Type B pancreatic cell (in vitro differentiated cells): ENCODE measurements at places on chromosomes 1 and 21. TPM values are rescaled to one million over a fixed set of nuclear protein-coding genes. Genes with fewer than 3 reads are reported as not detected.
A peak's percentile ranks its signal among the peaks of the same experiment; 100 is the strongest.

GRCh38 chr21:41630249-41630648 lies 122.3 kb upstream of the TMPRSS2 start:
- peaks cover 5% of the 10 kb centered on the region for H3K36me3 ChIP-seq
- DNase-seq: no peak
- H3K27ac ChIP-seq: peak overlapping the region; percentile 58
- no peak overlapping the region for H3K4me3 ChIP-seq
- H3K27me3 ChIP-seq: peaks cover 6% of the 10 kb centered on the region
- peaks cover 14% of the 10 kb centered on the region for H3K4me1 ChIP-seq

DNA sequence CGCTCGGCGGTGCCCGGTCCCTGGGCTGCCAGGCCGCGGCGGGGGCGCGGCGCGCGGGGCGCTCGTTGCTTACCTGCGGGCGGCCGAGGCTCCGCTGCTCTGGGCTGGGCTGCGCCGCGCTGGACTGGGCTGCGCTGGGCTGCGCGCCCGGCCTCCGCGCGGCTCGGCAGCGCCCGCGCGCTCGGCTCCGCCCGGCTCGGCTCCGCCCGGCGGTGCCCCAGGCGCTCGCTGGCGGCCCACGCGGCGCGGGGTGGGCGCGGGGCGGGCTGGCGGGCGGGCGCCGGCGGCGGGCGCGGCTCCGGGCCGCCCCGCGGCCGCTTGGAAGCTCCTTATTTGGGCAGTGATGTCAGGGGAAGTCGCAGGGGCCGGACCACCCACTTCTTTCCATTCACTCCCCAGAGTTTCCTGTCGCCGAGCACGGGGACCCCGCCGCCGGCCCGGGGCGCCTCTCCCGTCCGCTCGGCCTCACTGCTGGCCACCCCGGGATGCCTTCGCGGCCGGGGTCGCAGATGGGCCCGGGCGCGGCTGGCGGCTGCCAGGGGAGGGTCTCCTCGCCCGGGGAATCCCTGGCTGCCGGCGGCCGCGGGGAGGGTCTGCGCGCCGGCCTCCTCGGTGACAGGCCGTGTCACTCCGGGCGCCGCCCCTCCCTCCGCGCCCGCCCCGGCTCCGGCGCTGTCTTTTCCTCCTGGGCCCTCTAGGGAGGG lies 177.7 kb upstream of the EDN2 start:
- H3K27ac ChIP-seq: no peak overlapping the region
- no peak overlapping the region for H3K4me3 ChIP-seq
- no peaks in the 10 kb centered on the region for H3K36me3 ChIP-seq
- DNase-seq: no peak
- H3K4me1 ChIP-seq: peaks cover 21% of the 10 kb centered on the region

DNA sequence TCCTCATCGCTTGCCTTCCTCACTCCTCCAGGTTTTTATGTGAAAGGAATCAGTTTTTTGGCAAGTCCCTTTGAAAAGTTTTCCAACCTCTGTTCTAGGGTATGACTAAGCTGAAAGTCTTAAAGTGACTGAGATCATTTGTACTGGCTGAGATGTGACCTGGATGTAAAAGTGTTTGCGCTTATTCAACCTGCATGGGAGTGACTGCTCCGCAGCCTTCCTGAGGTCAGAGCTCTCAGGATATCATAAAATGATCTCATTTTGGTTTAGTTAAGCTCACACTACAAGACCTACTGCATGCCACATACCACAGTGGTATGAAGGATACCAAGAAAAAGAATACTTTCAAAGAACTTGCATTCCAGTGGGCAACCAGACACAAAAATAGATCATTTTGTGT lies 29.8 kb upstream of the TADA1 start:
- no peak overlapping the region for H3K27ac ChIP-seq
- no peaks in the 10 kb centered on the region for H3K4me1 ChIP-seq
- no peak for DNase-seq

GRCh38 chr1:204647805-204648153 lies 37.8 kb downstream of the LRRN2 start:
- H3K27me3 ChIP-seq: peaks cover 42% of the 10 kb centered on the region
- H3K36me3 ChIP-seq: no peaks in the 10 kb centered on the region
- DNase-seq: no peak
- no peak overlapping the region for H3K27ac ChIP-seq
- H3K4me3 ChIP-seq: no peak overlapping the region
- H3K4me1 ChIP-seq: peaks cover 21% of the 10 kb centered on the region

GRCh38 chr1:228937851-228938536 lies 202.7 kb downstream of the RHOU start:
- H3K27ac ChIP-seq: peak overlapping the region; percentile 25
- no peaks in the 10 kb centered on the region for H3K27me3 ChIP-seq
- no peak overlapping the region for H3K4me3 ChIP-seq
- no peak for DNase-seq

The UTS2 gene
- not detected in 2 replicates for total RNA-seq

The VCAM1 gene
- 0.74 and 37.0 TPM in 2 replicates for total RNA-seq

The DIO1 gene
- 4.1 and 6.0 TPM in 2 replicates for total RNA-seq

The FCN3 gene
- total RNA-seq: not detected in 2 replicates
